Tibial nerve (tissue), 4 donors: ENCODE measurements at places on chromosomes 6 and 20.

DNA sequence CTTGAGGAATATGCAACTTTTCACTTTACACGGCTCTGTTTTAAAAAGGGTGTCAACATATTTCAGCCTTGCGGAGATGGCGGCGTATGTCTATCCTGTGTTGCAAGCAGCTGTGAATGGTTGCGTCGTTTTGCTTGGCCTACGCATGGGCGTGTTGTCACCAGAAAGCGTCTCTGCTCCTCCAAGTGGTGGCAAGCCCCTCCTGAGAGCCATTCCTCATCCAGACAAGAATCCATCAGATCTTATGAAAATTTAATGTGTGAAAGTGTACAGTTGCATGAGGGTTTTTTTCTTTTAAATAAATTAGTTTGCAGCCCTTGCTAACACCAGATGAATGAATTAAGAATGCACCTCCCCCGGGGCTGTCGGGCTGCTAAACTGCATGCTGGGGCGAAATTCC, 114.4 kb downstream of the PHACTR3 start:
- H3K27me3 ChIP-seq, result no peaks in the 10 kb centered on the region
- H3K4me3 ChIP-seq, result no peak overlapping the region
- no peaks in the 10 kb centered on the region for H3K36me3 ChIP-seq
- no peak overlapping the region for H3K27ac ChIP-seq

- no peak overlapping the region for H3K27ac ChIP-seq
- H3K4me3 ChIP-seq, result no peak overlapping the region
- no peaks in the 10 kb centered on the region for H3K27me3 ChIP-seq
- H3K36me3 ChIP-seq, result no peaks in the 10 kb centered on the region
Observed at GRCh38 chr20:49751397-49751736, 37.7 kb upstream of the B4GALT5 start.

- DNase-seq, result no peak
- no peak overlapping the region for H3K27ac ChIP-seq
- H3K27me3 ChIP-seq, result no peaks in the 10 kb centered on the region
- H3K36me3 ChIP-seq, result no peaks in the 10 kb centered on the region
Observed at GRCh38 chr6:73028124-73028766, 197.1 kb downstream of the KHDC1L start.

DNA sequence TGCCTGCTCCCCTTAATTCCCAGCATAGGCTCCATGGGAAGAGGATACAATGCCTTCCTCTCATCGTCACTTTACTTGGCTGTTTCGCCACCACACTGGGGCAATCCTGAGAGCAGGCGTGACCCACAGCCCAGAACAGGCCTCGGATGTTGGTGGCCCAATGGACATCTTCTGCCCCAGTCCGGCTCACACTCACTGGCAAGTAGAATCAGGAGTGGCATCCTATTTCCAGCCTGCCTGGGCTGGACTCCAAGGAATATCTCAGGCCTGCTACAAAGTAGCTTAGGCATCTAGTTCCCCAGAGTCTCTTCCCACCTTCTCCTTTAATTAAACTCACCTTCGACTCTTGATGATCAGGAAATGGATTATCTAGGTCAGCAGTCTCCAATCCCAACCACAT, 110.5 kb downstream of the LRFN2 start:
- H3K27ac ChIP-seq, result no peak overlapping the region
- no peak for DNase-seq
- H3K4me1 ChIP-seq, result no peaks in the 10 kb centered on the region
- peaks cover 18% of the 10 kb centered on the region for H3K27me3 ChIP-seq

DNA sequence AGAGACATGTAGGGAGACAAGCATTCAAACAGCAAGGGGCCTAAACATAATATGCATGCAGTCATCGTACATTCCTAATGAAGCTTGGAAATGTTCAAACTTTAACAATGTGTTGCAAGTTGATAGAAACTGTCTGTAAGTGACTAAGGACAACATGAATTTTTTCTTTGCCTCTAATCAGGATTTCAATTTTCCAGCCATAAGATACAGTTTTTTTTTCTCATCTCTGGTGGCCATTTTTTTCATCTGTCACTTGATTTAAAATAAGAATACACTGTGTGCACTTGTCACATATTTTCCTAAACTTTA, 22.2 kb upstream of the MTRF1L start:
- H3K36me3 ChIP-seq, result no peaks in the 10 kb centered on the region
- no peak overlapping the region for H3K27ac ChIP-seq
- H3K27me3 ChIP-seq, result no peaks in the 10 kb centered on the region
- H3K4me3 ChIP-seq, result no peak overlapping the region
- no peaks in the 10 kb centered on the region for H3K4me1 ChIP-seq

GRCh38 chr6:26401987-26402658, at the start of gene BTN3A1:
Gene BTN3A1 (plus strand): TSS chr6:26402275. CDS start chr6:26405564, 3,289 bp downstream.
- no peaks in the 10 kb centered on the region for H3K27me3 ChIP-seq
- H3K4me3 ChIP-seq, result peak within 1 kb of the TSS; percentile 61
- H3K27ac ChIP-seq, result peak within 1 kb of the TSS; percentile 94

DNA sequence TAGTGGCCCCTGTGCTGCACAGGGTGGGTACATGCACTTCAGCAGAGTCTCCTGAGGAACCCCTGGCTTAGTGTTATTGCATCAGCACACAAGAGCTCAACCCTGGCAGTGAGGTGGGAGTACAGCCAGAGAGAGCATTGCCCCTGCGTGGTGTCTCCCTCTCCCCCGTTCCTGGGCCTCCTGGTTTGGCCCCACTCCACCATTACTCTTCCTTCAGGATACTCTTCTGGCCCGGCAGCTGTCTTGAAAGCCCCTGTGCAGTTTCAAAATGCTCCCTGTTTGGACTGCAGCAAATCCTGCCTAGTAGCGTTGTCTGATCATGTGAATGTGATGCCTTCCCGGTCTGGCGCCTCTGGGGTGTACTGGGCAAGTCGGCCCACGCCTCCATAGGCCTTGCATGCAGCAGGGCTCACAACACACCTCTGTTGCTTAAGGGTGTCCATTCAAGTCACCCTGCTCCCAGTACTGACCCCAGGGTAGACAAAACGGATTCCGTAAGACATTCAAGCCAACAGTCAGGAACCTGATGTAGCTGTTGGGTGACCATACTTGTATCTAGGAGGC, 32.1 kb downstream of the TXNDC5 start:
- no peak overlapping the region for H3K27ac ChIP-seq
- no peaks in the 10 kb centered on the region for H3K4me1 ChIP-seq
- no peak for DNase-seq
- no peak overlapping the region for H3K4me3 ChIP-seq
- H3K27me3 ChIP-seq, result no peaks in the 10 kb centered on the region
- peaks cover 47% of the 10 kb centered on the region for H3K36me3 ChIP-seq

- H3K4me3 ChIP-seq, result no peak overlapping the region
- no peaks in the 10 kb centered on the region for H3K27me3 ChIP-seq
- H3K4me1 ChIP-seq, result no peaks in the 10 kb centered on the region
Observed at GRCh38 chr6:31070711-31071197, 41.6 kb downstream of the C6orf15 start.

DNA sequence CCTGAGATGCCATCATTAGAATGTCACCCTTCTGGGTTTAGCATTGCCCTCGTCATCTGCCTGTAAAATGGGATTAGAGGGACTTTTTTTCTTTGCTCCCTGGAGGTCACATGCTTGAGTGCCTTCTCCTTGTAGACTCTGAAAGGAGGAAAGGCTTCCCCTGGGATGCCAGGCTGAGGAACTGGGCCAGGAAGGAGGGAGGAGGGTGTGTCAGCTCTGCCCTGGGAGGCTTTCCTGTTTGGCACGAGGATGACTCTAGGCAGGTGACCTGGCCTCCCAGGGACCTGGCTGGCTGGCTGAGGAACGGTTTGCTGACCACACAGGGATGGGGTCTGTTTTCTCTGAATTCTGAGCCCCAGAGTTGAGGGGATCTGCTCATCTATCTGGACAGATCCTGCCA, 137.9 kb upstream of the RNF24 start:
- H3K27me3 ChIP-seq, result no peaks in the 10 kb centered on the region
- H3K4me3 ChIP-seq, result no peak overlapping the region
- DNase-seq, result no peak

GRCh38 chr20:39762716-39763115, 800.6 kb downstream of the DHX35 start:
- H3K4me3 ChIP-seq, result no peak overlapping the region
- no peak overlapping the region for H3K27ac ChIP-seq
- DNase-seq, result no peak
- H3K27me3 ChIP-seq, result no peaks in the 10 kb centered on the region

DNA sequence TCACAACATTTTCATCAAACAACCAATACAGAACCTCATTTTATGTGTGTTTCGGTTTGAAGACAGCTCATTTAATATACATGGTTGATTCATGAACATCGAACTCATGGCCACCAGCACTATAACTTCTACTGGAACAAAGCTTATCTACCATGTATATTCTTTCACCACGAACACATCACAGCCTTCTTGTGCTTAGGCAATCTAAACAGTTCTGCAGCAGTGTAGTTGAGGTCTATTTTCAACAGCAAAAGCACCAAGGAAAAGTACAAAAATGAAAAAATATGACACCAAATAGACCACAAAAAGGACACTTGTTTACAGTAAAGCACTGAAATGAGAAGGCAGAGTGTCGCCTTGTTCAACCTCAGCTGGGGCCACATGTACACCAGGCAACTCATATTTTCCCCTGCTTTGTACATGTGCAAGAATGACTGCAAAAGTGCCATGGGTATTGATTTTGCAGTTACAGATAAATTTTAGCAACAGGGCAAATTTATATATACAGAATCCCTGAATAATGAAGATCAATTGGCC, 25.8 kb upstream of the KCNK5 start:
- no peak overlapping the region for H3K4me3 ChIP-seq
- no peak for DNase-seq
- no peaks in the 10 kb centered on the region for H3K36me3 ChIP-seq
- no peaks in the 10 kb centered on the region for H3K27me3 ChIP-seq
- H3K4me1 ChIP-seq, result no peaks in the 10 kb centered on the region

DNA sequence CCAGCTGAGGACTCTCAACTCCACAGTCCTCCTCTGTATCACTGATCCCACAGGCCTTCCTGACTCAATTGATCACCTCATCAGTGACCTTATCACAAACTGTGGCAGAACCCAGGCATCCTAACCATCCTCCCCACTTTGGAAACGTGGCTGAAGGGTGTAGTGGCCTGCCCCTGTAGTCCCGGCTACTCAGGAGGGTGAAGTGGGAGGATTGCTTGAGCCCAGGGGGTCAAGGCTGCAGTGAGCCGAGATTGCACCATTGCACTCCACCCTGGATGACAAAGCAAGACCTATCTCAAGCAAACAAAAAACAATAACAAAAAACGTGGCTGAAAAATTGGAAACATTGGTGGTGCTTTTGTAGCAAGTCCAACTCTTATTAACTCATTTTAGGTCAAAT, 203.4 kb upstream of the ZNF217 start:
- DNase-seq, result no peak
- H3K4me3 ChIP-seq, result no peak overlapping the region
- no peaks in the 10 kb centered on the region for H3K27me3 ChIP-seq

GRCh38 chr6:44072959-44073611, 54.2 kb downstream of the MRPL14 start:
- no peaks in the 10 kb centered on the region for H3K27me3 ChIP-seq
- peak overlapping the region; percentile 39 for H3K4me3 ChIP-seq
- peak overlapping the region; percentile 58 for H3K27ac ChIP-seq
- H3K4me1 ChIP-seq, result peaks cover 48% of the 10 kb centered on the region

GRCh38 chr6:159180001-159180400, 10.8 kb downstream of the FNDC1 start:
- no peaks in the 10 kb centered on the region for H3K27me3 ChIP-seq
- H3K27ac ChIP-seq, result no peak overlapping the region
- no peaks in the 10 kb centered on the region for H3K36me3 ChIP-seq
- H3K4me3 ChIP-seq, result no peak overlapping the region

DNA sequence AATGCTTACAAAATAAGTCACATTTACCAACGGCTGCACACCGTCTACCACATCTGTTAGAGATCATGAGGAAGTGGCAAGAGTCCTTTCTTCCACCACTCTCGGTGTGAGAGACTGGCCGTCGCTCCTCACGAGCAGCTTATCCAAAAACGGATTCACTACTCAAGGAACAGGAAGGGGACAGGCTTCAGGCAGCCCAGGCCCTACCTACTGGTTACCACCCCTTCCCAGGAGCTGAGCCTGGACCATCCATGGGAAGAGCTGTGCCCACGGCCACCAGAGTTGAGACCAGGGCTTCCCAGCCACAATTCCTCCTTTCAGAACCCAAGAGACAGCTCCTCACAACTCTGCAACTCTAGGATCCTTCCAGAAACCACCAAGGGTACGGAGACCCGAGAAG, 37.0 kb downstream of the FOXF2 start:
- no peak overlapping the region for H3K4me3 ChIP-seq
- no peak overlapping the region for H3K27ac ChIP-seq
- DNase-seq, result no peak
- no peaks in the 10 kb centered on the region for H3K27me3 ChIP-seq
- H3K36me3 ChIP-seq, result no peaks in the 10 kb centered on the region

- no peaks in the 10 kb centered on the region for H3K36me3 ChIP-seq
- no peak for DNase-seq
- no peak overlapping the region for H3K4me3 ChIP-seq
Observed at GRCh38 chr6:40444312-40444711, 142.9 kb downstream of the LRFN2 start.

DNA sequence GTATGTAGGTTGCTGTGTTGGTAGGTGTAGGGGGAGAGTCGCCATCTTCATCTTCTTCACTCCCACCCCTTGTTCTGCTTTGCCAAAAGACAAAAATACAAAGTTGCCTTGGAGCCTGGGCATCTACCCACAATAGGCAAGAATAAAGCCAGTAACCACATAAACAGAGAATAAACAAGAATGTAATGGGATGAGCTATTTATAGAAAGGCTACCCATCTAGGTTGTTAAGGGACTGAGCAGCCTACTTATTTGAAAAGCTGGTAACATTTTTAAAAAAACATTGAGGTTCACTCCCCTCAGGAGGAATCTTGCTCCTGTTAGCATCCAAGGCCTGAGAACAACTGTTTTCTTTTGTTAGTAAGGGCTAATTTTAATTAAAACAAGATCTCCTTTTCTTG, 301.4 kb upstream of the STXBP5 start:
- H3K4me1 ChIP-seq, result no peaks in the 10 kb centered on the region
- H3K36me3 ChIP-seq, result no peaks in the 10 kb centered on the region
- H3K4me3 ChIP-seq, result no peak overlapping the region
- H3K27me3 ChIP-seq, result no peaks in the 10 kb centered on the region
- no peak for DNase-seq

DNA sequence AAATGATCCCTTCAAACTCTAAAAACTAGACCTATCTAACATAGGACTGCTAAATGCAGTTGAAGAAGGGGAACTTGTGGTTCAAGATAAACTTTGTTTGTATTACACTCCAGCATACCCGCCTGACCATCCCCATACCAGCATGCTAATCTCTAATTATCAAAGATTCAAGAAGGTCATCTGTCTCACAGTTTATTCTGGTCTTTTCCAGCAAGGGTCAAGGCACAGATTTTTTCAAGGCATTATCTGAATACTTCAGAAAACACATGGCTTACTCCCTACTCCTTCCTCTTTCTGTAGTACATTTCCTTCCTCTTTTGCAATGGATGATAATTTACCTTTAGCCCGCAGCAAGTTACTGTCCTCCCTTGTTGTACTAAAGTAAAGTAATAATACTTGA, 174.1 kb downstream of the PKHD1 start:
- no peak overlapping the region for H3K27ac ChIP-seq
- DNase-seq, result no peak
- H3K27me3 ChIP-seq, result no peaks in the 10 kb centered on the region
- no peaks in the 10 kb centered on the region for H3K4me1 ChIP-seq
- H3K36me3 ChIP-seq, result no peaks in the 10 kb centered on the region

DNA sequence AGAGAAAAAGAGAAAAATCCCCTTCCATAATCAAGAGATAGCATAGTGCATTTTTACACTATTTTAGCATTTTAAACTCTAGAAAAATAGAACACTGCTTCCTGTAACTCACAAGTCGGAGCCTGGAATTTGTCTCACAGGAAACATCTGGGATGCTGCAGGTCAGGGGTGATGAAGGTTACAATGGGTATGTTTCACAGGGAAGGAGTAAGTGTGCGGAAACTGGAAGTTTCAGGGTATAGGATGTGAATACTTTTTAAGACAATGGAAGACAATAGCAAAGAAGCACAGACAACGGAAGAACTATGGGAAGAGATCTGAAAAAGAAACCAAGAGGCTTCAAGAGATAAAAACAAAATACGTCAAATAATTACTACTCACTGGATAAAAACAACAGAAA, 361.0 kb upstream of the MARCKS start:
- DNase-seq, result no peak
- H3K36me3 ChIP-seq, result no peaks in the 10 kb centered on the region
- H3K4me1 ChIP-seq, result no peaks in the 10 kb centered on the region
